ENCODE measurements at places on chromosomes 13 and 19.

- no peak for DNase-seq
Observed at GRCh38 chr19:16036397-16036925, 39.8 kb upstream of the TPM4 start.

GRCh38 chr19:8459520-8460270, 14.9 kb downstream of the HNRNPM start:
- no peak for DNase-seq

- no peak for DNase-seq
Observed at GRCh38 chr13:91050970-91051369, 296.5 kb upstream of the MIR17HG start.

DNA sequence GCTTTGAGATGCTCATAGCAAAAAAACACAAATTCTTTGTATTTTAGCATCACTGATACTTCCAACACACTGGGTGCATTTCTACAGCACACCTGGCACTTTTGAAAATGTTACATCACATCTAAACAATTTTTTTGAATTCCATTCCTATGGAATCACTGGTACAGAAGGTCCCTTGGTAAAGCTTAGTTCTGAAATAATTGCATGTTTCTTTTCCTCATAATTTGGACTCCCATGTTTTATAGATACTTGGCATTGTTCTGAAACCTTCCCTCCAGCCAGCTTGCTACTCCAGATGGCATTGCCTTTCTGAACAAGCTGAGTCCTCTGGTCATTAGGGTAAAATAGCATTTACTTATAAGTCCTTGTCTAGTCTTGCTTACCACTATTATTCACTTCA, 481.3 kb upstream of the GPC6 start:
- no peak for DNase-seq

DNA sequence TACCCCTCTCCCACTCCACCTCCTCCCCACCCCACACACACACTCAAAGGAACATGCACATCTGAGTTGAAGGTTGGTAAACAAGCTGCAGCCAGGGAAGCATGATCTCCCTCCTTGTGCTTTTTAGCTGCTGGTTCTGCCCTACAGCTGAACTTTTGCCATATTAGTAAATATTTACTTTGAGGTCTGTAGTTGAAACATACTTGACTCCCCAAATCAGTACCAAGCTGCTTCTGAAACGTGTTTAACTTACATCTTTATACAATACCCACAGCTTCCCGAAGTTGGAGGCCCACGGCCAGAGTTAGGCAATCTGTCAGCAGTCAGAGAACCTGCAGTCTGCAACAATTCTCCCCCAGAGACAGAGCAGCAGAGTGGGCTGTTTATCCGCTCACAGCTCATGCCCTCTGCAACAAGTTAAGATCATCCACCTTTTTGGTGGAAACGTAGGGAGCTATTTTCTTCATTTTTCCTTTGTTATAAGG, 1.5 kb upstream of the PCDH20 start:
- DNase-seq = no peak

All from germinal center (tissue), 1 donor.